ENCODE measurements at places on chromosomes 4 and X.

GRCh38 chrX:34849371-34849770 lies 93.2 kb upstream of the FAM47B start:
- DNase-seq = no peak

DNA sequence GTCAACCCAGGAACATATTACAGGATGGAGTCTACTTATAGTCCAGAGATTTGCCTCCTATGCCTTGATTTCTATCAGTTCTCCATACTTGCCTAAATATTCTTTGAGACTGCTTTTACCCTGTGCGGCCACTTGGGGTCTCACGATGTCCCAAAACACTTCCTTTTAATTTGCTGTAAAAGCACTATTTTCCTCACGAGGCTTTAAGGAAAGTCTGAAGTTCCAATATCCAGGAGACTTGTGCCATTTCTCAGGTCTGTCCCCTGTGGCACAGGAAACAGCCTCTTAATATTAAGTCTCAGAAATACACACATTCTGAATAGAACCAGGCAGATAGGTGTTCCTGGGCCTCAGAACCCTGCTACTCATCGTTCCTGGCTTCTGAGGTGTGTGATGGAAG lies 142.9 kb downstream of the TMEM164 start:
- DNase-seq = peak; percentile 46

DNA sequence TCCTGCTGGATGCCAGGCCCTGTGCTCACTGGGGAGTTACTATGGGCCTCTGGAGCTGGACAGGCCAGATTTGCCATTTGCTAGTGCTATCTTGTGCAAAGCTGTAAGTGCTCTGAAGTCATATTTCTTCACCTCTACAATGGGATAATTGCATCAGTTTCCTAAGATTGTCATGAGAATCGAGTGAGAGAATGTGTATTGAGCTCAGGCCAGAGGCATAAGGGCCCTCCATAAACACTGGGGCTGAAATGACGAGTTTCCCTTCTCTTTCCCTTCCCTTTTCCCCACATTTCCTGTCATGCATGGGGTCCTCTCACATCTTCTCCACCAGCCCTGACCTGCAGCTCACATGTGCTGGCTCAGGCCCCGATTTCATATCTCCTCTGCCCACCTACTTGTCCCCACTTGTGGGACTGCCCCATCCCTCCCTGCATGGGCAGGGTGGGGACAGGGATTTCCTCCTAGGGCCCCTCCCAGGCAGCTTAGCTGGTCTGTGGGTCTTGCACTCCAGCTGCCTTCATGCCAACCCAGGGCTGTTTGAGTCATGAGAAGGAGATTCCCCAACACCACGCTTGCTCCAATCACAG lies 358.8 kb downstream of the MID1IP1 start:
- DNase-seq = no peak

DNA sequence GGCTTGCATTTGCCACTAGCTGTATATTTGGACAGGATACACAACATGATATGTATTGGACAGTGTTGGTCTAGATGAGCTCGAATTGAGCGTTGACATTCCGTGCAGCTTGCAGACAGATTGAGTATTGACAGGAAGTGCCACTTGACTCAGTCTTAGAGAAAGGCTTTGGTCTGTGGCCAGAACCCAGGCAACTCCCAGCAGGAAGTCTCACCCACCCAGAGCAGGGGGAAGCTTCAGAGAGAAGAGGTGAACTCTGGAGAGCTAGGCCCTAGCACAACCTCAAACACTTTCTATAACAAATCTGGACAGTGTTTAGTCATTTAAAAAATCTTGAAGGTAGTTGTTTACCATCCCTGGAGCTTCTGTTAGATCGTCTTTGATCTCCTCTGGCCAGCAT lies 280.5 kb downstream of the FBXW7 start:
- DNase-seq = peak; percentile 80

DNA sequence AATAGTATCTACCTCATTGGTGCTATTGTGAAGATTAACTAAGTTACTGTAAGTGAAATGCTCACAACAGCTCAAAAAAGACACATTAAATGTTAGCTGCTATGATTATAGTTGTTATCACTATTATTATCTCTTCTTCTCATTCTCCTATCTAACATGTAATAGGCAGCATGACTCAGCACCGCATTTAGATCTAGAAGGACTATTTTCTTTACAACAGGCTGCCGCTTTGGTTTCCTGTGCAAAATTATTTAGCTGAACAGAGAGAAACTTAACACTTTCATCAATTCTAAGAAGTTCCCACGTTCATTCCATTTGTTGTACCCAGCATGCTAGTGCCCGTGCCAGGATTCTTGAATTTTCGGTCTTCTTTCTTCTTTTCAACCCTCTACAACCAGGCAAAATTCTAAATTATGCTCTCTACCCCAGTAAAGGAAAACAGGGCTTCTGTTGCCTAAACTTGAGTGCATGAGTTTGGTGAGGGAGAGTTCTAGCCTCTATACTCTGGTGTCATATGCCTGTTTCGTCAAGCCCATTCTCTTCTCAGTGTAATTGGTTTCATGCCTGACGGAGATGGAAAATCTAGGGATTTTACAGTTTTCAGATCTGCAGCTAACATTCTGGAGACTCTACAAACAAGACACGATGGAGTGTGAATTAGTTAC lies 378.9 kb downstream of the PPP1R2C start:
- DNase-seq = no peak

DNA sequence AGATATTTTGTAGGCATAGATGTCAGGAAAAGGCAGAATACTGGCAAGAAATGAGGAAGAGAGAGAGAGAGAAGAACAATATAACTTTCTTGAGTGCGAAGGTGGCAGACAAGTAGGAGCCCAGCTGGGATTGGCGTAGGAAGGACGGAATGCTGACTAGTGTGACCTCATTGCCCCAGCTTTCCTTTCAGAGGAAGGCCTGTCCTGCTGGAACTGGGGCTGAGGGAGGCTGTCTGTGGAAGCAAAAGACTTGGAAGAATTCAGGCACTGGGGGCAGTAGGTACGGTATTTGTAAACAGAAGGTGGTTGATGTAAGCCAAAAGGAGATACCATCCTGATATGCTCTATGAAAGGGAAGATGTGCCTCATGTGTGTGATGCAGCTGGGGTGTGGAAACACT lies 818.4 kb downstream of the ADGRL3 start:
- DNase-seq = no peak

- no peak for DNase-seq
Observed at GRCh38 chr4:19924761-19925160, 326.9 kb upstream of the SLIT2 start.

DNA sequence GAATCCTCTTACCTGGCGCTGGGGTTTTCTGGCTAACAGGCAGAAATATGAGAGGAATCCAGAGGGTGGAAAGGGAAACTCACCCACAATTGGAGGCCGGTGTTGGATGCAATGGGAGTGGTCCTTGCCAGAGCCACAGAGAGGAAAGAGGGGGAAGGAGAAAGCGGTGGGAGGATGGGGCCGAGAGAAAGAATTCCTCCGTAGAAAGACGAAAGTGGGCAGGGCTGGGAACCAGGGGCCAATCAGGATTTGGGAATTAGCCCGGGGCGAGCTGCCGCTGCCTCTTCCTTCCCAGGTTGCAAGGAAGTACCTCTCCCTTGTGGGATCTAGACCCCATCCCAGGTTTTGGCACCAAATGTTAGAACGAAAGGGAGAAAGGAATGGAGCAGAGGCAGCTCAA lies 83.1 kb upstream of the SPIN4 start:
- no peak for DNase-seq

- DNase-seq = no peak
Observed at GRCh38 chr4:53537606-53538005, 53.7 kb downstream of the LNX1 start.

GRCh38 chrX:34299451-34299967 lies 167.4 kb upstream of the FAM47A start:
- DNase-seq = no peak

GRCh38 chr4:738781-739280 lies 33.2 kb downstream of the PCGF3 start:
- no peak for DNase-seq

DNA sequence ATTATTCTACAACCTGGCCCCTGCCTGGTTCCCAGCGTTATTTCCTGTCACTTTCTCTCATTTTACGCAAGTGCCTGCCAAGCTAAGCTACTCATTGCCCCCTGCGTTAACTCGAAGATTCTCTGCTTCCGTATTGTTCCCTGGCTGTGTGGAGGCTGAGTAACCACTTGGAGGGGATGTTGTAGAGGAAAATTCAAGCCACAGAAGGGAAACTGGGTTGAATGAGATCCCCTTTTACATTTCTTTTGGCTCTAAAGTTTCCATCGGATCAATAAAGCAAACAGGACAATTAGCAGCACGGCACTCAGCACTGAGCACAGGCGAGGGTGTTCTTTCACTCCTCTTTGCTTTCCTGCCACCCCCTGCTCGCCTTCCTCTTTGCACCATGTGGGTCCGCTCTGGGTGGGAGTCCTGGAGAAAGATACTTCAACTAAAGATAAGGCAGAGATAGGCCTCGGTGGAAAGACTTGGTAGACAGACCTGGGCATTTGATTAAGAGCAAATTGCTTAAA lies 4.2 kb upstream of the TMSB4X start:
- peak; percentile 67 for DNase-seq

- DNase-seq = no peak
Observed at GRCh38 chr4:112023402-112023950, 121.8 kb upstream of the FAM241A start.

DNA sequence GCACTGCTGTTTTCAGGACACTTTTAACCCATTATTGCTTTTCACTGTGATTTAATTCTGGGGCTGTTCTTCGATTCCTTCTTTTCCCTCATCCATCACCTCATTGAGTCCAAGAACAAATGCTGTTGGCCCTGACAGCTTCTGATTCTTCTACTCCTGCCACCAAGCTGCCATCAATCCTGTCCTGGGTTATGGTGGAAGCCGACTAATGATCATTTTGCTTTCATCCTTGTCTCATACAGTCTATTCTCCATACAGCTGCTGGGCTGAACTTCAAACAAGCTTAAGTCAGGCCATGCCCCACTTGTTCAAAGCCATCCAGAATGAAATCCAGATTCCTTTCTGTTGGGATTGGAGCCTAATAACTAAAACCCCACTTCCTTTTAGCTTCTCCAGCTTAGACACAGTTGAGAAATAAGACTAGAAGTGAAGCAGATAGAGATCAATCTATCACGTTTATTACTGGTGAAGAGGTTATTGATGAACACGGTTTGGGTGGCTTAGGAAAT lies 161.9 kb downstream of the STK32B start:
- no peak for DNase-seq

DNA sequence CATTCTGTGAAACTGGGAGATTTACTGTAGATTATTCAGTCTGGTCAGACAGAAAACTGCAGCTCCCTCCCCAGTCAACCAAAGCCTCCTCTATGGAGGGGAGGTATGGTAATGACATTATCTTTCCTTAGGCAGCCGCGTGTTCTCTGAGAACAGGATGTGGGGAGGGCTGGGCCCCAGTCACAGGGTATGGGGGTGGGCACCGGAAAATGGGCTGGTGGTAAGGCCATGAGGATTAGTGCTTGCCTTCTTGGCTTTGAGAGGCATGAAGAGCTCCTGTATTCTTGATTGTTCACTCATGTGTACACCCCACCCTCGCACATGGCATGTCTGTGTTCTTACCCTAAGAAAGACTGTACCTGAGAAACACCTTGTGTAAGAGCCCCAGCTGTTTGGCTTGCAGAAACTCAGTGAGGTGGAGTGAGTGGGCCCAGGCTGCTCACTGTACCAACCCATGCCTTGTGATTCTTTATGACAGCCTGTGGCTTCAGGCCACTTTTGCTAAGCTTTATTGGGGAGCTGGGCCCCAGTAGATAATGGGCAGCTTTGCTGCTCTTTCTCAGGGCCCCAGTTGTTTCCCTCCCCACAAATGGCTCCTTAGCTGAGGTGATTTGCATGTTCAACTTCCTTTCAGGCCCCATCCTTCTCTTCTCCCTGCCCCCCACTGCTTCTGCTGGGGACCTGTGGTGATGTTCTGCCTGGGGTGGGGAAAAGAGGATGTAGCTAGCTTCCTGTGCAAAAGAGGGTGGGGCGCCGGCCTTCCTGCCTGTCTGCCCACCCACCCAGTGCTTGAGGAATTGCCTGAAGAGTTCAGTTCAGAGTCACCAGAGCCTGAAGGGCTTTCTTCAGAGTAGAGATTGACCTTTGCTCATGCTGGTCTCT lies 30.7 kb downstream of the MSN start:
- peak; percentile 42 for DNase-seq

GRCh38 chrX:106177106-106177981 lies 9.2 kb downstream of the PWWP3B start:
- no peak for DNase-seq

DNA sequence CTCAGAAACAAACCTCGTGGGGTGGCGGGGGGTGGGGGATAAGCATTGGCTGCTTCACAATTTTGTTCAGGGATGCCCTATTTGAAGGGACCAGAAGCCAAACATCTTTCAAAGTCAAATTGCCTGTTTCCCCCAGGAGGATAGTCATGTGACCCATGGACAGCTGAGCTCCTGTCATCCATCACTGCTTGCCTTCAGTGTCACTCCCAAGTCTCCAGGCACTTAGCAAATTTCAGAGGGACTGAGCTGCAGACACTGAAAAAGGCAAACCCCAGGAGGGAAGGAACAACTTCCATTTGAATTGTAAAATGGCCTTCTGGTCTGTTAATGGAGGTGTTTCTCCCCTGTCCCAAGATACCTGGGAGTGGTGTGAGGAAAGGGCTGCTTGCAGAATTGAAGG lies 73.4 kb downstream of the FRMPD3 start:
- no peak for DNase-seq

DNA sequence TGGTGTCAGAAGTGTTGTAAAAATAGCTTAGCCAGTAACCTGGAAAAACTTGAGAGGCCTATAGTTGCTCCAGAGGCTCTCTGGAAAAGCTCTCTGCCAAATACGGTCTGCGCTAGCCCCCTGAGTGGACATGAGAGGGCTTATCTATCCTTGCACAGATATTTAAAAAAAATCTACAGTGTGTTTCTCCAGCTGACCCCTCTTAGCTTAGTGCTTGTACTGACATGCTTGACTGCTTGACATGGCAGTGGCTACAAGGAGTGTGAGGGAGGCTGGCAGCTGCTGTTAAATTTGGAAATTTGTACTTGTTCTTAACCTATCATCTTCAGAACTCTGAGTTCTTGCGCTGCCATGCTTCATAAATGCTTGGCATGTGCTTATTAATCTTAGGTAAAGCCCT lies 229.2 kb downstream of the RBMX2 start:
- no peak for DNase-seq
